ENCODE measurements at places on chromosomes 12 and 14.

GRCh38 chr14:77000340-77001270 is 27.9 kb downstream of the IRF2BPL start:
- DNase-seq = peak; percentile 98

DNA sequence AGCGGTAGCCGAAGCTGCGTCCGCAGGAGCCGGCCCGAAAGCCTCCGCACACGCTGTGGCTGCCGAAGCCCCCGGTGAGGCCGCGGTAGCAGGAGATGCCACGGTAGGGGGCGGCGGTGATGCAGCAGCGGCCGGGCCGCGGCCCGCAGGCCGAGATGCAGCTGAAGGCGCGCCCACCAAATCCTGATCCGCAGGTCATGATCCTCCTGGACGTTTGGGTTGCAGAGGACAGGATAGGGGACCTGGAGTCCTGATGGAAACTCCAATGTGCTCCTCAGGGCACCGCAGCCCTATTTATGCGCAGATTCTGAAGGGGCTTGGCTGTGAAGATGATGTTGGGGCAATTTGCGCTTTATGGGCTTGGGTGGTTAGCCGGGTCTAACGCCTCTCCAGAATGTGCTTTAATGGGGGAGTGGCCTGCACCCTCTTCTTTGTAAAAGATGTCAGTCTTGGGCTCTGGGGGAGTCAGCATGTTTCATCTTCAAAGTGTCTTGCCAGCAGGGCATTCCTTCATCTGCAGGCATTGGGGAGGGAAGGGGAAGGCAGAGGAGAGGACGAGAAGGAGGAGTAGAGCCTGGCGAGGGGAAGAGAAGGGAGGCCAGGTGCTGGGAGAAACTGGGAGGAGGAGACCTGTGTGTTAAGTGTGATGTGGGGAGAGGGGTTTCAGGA is at the start of gene KRT81:
Gene KRT81, minus strand, starts transcription at position 268 of the 669 bp plus-strand sequence. Its CDS starts 69 bp downstream, at position 199.
- no peak for DNase-seq

- DNase-seq = no peak
Observed at GRCh38 chr12:122937622-122938091, 28.6 kb downstream of the ABCB9 start.

- no peak for DNase-seq
Observed at GRCh38 chr12:13288501-13288900, 92.0 kb downstream of the EMP1 start.

GRCh38 chr14:104196461-104197140 is 58.2 kb downstream of the KIF26A start:
- no peak for DNase-seq

GRCh38 chr14:33297565-33297964 is 358.9 kb downstream of the NPAS3 start:
- DNase-seq = no peak
